NCI-H69 (cell line): ENCODE measurements at places on chromosomes 2 and 18.

DNA sequence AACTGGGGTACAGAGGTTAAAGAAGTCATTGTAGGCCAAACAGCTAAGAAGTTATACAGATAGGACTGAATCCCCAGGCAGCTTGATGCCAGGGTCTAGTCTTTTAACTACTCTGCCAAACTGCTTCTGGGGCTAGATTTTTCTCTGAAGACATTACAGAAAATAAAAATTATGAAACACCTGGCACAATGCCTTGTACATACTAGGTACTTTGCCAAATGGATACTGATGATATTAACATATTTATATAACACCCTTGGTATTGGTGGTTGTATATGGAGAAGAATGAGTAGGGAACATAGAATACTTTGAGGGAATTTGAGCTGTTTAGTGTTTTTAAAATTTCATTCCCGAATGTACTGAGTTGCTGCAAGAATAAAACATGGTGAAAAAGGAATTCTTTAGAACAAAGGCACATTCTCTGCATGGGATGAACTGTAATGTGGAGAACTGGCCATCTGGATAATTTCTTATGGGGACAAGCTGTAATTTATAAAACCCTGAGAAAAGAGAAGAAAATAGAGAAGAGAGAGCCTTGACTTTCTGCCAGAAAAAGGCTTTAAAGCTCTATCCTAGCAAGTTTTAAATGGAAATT is 210.9 kb upstream of the TMEM200C start:
- peak; percentile 21 for DNase-seq

DNA sequence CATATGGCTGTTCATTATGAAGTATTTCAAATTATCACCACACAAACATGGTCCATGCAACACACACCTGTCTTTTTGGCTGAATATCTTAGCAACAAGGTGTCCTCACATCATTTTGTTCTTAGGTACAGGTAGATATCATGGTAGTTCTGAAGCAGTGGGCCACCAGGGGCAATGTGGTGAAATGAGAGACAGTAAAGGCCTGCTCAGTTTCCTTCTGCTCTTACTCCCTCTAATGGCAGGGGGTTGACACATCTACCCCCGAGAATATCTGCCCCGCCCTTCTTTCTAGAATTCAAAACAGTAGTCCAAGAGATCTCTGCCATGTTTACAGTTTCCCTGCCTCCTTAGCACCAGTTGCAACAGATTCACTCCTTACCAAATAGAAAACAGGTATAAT is 147.0 kb upstream of the KLHL14 start:
- DNase-seq, result peak; percentile 99

- peak; percentile 41 for DNase-seq
Measured at GRCh38 chr2:33411765-33412164, 64.7 kb upstream of the RASGRP3 start.

DNA sequence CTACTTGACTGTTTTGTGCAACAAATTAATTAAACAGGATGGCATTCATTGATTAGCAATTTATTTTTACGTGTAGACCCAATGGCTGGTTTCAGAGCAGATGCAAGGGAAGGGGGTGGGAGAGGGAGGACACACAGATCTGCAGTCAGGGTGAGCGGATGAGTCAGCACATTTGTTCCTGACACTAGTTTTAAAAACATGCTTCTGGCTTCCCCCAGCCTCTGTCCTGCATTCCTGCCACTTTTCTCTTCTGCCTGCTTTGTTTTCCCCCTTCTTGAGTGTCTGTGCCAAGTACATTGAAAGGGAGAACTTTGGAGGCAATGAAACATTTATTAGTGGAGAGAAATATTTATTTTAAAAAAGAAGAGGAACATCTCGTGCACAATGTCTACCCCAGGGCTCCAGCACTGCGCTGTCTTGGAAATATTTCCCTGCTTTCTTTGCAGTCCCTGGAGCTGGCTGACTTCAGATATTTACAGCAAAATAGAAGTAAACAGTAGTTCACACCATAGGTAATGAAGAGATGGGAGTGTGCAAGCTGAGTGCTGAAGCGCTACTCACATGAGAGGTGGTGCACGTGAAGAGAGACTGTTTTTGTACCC is 52.2 kb downstream of the NRP2 start:
- DNase-seq, result no peak

DNA sequence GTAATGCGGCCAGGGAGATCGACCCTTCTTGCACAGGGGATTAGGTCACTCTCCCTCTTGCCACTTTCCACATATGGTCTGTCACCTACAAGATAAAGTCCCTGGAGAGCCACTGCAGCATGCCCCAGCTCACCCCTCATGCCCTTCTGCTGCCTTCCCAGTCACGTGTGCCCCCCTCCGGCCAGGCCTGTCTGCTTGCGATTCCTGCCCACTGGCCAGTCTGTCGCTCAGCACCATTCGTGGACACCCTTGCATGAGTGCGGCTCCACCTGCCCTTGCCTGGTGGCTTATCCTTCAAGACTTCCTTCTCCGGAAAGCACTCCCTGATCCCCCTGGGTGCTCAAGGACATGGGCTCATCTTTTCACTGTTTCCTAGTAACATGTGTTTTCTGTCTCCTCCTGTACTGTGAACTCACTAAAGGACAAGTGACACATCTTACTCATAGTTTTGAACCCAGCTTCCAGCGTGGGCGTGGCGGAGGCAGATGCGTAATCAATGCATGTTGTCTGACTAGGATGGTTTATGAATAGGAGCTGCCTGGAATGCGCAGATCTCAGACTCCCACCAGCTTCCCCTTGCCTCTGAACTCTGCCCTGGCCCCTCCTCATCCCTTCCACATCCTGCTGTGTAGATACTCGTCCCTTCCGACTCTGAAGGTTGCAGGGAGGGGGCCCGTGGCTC is 7.8 kb upstream of the NT5DC4 start:
- no peak for DNase-seq

DNA sequence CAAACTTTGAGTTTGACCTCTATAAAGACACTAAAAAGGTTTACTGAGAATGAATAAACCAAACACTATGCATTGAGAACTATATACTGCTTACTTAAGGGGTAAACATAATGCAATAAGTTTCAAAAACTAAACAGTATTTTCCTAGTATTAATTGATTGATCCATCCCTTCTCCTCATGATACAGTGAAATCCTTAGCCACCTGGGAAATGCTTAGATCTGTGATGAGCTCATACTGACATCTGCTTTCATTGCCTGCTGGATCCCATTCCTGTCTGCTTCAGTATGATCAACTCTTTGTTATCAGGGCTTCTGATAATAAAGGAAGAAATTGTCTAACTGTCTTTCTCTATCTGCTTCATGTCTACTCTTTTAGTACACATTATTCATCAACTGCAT is 74.9 kb upstream of the UBE2E3 start:
- DNase-seq, result peak; percentile 7

DNA sequence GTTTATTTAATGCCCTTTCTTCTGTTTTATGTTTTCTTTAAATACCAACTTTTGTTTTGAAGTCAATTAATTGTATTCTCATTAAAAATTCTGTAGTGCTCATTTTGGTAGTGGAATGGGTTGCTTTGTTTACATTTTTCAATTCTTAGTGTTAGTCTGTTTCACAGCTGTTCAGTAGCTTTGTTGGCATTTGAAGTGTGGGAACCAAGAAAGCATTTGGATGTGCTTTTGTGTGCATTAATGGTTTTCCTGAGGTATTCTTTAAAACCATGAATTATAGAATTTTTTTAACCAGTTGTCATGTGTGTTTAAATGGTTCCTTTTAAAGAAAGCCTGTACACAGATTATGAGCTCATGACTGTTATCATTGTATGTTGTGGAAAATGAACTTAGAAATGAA is 19.7 kb downstream of the MIB1 start:
- peak; percentile 63 for DNase-seq

DNA sequence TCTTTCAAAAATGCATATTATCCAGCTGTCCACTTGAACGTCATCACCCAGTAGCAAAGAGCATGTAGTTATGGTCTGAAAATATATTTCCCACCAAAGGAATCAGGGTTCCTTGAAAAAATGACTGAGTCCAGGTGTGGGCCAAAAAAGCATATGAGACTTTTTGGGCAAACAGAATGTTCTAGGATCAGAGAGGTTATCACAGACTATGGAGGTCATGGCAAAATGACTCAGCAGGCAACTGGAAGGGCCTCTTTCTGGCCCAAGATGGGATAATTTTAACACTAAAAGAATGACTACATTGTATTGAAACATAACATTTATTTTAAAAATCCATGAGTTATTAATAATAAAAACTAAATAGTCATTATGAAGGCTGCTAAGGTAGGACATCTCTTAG is 77.1 kb downstream of the COBLL1 start:
- DNase-seq, result no peak

- DNase-seq, result no peak
Measured at GRCh38 chr2:160282063-160282580, 82.0 kb upstream of the ITGB6 start.

DNA sequence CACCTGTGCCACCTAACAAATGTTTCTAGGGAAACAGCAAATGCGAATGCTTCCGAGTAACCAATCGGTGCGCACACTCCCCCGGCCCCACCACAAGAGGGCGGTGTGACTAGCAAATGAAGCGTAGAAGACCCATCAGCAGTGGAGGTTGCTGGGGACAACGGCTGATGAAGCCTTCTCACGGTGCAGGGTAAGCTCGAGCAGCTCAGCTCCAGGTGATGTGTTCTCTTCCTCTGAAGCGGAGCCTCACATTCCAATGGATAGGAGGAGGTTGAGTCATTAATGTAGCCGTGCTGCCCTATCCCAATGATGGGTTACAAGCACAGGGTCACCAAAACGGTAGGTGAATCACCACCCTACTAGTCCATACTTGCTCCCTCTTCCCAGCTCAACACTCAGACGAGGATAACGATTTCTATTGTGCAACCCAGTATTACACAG is 127.6 kb upstream of the TWIST2 start:
- peak; percentile 29 for DNase-seq

DNA sequence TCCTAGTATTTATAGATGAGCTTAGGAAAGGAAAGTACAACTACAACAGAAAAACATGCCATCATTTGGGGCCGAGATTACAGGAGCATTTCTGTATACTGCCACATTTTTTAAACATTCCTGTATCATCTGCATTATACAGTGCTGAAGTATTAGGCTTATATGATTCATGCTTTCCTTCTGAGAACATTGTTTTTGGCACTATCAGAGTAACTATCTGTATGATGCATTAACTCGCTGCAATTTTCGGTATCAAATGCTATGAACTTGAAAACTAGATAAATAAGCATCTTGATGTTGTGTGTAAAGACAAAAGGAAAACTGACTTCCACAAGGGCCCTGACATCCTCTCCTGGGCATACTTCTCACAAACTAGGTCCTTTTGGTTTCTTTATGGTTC is 102.0 kb downstream of the RIT2 start:
- DNase-seq, result no peak

- DNase-seq, result no peak
Measured at GRCh38 chr18:73750052-73750451, 397.6 kb downstream of the FBXO15 start.

GRCh38 chr2:170503971-170504809 is 210.9 kb upstream of the SP5 start:
- no peak for DNase-seq

GRCh38 chr18:27808683-27809082 is 368.2 kb downstream of the CDH2 start:
- no peak for DNase-seq

- no peak for DNase-seq
Measured at GRCh38 chr2:122808286-122808969, 1053.0 kb downstream of the TSN start.

- no peak for DNase-seq
Measured at GRCh38 chr2:126244937-126245336, 411.0 kb upstream of the GYPC start.

DNA sequence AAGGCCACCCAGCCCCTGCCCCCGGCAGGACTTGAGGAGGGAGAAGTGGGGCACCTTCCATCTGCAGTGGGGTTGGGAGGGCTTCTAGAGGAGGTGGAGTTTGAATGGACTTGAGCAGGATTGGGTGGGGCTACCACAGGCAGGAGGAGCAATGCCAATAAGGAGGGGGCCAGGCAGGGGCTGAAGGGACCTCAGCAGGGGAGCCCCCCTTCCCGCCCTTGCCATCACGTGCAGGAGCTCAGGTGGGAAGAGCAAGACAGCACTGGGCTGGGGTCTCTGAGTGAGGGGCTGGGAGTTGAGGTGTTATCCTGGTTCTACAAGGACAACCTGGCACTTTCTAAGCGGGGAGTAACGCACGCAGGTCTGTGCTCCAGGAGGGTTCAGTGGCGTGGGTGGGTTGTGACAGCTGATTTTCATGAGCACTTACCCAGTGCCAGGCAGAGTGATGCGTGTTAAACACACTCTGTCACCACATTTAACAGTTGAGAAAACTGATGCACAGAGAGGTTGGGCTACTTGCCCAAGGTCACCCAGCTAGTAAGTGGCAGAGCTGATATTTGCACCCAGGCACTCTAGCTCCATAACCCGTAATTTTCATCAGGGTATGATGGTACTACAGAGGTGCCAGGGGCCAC is 4.8 kb downstream of the CHRND start:
- DNase-seq, result no peak

DNA sequence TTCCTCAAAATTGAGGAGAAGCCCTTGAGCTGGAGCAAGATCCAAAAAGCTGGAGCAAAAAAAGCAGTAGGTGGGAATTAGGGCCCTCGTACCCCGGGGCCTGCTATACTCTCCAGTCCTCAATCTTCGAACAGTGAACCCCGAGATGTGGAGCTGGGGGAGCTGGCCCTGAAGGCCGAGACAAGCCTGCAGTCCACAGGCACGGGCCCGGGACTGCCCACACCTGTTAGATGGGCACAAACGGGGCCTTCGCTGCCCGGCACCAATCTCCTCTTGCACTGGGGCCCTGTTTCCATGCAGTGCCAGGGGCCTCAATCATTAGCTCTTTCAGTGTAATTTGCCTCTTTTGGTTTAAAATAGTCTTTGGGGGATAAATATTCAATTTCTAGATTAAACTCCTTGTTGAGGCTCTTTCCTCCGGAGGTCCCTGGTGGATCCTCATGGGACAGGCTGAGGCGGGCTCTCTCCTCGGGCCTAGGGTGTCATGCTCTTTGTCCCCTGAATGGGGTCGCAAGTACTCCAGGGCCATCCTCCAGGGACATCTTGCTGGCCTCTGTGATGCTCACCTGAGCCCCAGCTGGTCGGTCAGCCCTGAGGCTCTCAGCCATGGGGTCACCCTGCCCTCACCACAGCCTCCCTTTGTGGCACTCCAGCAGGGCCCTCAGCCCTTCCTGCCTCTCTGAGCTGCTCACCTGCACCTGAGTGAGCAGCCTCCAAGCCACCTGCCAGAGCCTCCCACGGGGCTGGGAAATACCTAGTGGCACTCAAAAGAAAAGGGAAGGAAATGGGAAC is 223.6 kb downstream of the ALPK2 start:
- peak; percentile 70 for DNase-seq

DNA sequence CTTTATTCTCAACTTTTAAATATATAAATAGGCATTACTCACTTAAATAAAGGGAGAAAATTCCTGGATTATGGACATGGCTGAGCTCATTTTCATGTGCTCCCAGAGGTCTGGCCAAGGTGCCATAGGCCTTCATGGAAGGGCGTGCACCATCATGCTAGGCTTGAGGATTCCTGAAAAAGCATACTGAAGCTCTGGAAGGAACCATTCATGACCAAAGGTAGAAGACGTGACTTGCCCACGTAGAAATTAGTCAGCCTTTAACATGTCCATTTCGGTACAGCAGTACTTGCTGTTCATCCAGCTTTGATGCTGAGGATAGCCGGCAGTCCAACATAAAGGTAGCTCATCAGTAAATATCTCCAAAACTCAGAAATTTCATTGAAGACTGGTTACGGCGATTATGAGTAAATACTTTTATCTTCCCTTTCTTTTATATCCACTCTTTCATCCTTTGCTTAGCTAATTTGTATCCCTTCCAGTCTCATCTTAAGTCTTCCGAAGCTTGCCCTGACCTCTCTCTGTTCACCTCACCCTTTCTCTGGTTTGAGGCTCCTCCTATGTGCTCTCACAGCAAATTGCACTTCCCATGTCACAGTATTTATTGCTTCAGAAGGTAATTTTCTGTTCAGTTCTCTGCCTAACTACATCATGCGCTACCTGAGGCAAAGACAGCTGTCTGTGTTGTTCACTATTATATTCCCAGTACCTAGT is 32.3 kb upstream of the ASNSD1 start:
- no peak for DNase-seq
